ENCODE measurements at places on chromosomes 11 and 22.
A peak's percentile ranks its signal among the peaks of the same experiment; 100 is the strongest.

DNA sequence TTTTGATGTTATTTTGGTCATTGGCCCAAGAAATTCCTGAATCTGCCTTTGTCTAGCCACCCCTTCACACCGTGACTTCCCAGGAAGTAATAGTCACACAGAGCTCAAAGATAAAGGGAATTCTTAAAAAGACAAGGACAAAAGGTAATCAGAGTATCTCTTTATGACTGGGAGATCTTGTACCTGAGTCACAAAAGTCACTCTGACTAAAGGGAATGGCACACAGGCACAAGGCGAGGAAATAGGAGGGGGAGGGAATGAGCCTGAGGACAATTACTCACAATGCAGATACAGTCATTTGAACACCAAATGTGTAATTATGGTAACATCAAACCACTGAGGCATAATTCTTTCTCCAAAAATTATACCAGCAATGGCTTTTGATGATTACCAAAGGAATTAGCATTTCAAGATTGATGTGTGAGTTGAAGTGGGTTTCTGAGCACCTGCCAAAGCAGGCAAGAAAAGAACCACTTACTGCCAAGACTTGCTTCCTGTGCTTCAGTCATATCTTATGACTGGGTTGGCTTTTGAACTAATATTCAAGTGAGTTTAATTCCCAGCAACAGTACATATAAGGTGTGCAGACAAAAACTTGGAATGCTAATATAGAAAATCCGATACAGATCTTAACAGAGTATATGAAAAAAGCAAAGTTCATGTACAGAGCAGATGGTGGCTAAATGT is 856.4 kb downstream of the LRRC4C start:
- DNase-seq = no peak

DNA sequence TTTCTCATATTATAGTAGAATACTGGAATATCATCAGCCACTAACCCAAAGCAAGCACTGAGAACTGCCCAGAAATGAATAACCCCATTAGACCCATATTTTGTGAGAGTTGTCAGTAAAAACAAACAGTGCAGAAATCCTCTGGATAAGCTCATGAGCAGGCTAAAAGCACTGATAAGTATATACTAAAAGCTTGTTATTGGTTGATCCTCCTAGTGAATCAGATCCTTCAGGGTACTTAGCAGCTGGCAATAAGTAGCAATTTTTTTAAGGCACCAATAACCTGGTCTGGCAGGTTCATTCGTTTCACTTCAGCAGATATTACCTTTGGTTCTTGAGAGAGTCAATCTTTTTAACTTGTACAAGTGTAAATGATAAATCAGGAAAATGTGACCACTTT is 1.2 kb downstream of the NOX4 start:
- no peak for DNase-seq

- no peak for DNase-seq
Observed at GRCh38 chr11:1893581-1894359, 2.1 kb upstream of the PRR33 start.

DNA sequence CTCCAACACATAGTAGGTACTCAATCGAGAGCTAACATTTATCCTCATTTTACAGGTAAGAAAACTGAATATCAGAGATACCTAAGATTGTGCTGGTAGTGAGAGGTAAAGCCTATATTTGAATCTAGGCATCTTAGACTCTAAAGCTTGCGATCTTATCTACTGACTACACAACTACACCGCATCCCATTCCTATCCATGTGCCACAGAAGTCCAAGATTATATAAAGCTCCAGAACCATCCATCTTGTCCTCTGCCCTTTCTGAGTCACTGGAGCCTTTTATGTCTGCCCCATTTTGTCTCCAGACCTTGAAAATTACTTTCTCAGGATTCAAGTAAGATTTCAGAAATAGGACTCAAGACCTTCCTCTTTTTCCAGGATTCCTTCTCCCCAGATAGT is 84.4 kb downstream of the OR5AK2 start:
- DNase-seq = no peak

- no peak for DNase-seq
Observed at GRCh38 chr11:14409891-14410290, 50.9 kb upstream of the RRAS2 start.

DNA sequence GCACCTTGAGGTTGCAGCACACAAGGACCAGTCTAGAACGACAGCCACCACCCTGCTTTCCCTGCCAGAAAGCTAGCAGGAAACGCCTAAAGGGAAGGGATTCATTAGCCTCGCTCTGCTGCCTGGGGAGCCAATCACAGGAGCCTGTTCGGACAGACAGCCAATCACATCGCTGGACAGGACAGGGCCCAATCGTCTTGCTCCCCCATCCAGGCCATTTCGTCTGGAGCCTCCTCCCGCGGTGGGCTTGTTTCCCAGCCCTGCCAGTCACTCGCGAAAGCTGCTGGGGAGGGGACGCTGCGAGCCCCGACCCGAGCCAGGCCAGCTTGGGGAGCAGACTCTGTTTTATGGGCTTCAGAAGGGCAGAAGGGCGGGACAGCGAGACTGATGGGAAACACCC is 79.8 kb upstream of the NCAM1 start:
- DNase-seq = peak; percentile 50

DNA sequence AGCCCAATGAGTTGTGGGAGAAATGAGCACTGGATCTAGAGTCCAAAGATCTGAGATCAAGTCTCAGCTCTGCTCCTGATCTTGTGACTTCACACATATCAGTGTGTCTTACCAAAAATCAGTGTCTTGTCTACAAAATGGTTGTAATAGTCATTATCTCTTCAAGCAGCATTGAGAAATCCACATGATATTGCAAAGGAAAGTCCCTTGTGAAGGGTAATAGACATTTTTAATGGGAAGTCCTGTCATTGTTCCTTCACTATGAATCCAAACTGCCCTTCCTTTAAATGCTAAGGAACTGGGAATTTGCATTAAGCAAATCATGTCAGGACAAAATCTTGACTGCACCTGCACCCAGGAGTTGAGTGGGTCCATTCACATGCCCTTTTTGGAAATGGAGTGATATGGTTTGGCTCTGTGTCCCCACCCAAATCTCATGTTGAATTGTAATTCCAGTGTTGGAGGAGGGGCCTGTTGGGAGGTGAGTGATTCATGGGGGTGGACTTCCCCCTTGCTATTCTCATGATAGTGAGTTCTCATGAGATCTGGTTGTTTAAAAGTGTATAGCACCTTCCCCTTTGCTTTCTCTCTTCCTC is 51.1 kb downstream of the COMMD9 start:
- DNase-seq = no peak

DNA sequence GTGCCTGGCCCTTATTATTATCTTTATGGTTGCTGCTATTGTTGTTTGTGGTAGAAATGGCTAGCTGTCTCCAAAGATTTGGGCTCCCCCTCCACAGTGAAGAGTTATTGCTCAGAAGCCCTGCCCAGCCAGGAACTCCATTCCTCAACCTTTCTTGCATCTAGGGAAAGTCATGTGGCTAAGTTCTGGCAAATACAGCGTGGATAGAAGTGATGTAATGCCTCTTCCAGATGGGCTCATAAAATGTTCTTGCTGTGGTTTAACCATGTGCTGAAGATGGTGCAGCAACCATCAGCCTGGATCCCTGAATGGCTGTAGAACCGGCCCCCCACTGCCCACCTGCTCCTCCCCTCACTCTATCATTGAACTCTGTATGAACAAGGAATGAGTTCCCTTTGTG is 203.5 kb upstream of the E2F8 start:
- no peak for DNase-seq

- peak; percentile 67 for DNase-seq
Observed at GRCh38 chr11:27012234-27012921, 18.5 kb downstream of the FIBIN start.

- no peak for DNase-seq
Observed at GRCh38 chr11:130769782-130770535, 146.3 kb downstream of the SNX19 start.

DNA sequence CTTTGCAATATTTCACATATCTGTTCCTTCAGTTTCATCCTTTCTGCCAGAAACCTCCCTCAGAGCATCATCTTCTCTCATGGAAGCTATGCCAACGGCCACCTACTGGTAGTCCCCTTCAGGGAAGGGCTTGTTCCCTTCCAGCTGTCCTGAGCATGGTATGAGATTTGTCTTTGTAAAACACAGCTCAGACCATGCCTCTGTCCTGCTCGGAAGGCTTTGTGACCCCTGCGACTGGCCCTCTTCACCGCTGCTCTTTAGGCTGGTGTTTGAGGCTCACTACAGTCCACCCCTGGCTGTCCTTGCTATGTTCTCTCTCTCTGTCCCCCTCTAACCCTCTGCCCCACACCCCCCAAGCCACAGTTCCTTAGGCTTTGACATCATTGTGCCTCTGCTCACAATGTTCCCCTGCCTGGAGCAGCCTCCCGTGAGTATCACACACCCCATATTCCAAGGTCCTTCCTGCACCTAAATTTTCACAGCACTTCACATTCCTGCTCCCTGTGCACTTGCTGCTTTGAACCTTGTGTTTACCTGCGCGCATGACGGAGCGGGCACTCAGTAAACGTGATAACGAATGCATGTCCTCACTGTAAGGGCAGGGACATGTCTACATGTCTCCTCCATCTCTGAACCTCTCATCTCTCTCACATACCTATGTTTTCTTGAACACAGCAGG is 24.0 kb upstream of the ACER3 start:
- DNase-seq = no peak

GRCh38 chr11:2507945-2508749 is 63.3 kb downstream of the KCNQ1 start:
- no peak for DNase-seq

- no peak for DNase-seq
Observed at GRCh38 chr22:40493441-40493840, 123.0 kb downstream of the SGSM3 start.

DNA sequence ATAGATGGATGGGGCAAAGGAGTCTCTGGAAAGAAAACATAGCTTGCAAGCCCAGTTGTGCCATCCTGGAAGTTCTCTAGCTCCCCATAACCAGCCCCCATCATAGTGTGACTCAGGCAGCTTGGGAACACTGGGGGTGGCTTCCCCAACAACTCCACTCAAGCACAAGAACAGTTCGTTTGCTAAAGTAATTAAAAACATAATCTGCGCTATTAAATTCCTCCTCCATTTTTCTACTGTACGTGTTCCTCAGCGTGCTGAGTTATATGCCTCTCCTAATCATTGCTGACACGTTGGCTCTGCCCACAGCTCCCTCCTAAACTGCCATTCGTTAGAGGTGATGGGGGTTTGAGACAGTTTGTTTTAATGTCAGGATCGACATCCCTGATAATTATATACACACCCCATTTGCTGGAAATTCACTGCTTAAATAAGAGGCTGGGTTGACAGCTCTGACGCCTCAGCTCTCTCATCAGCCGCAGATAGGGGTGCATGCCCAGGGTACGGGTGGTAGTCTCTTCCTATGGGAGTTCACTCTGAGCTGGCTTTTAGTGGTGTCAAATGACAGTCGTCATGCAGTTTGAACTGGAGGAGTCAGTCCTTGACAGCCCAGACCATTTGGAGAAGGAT is 59.5 kb upstream of the SEZ6L start:
- DNase-seq = no peak

- no peak for DNase-seq
Observed at GRCh38 chr11:73019996-73020395, 122.1 kb downstream of the FCHSD2 start.

DNA sequence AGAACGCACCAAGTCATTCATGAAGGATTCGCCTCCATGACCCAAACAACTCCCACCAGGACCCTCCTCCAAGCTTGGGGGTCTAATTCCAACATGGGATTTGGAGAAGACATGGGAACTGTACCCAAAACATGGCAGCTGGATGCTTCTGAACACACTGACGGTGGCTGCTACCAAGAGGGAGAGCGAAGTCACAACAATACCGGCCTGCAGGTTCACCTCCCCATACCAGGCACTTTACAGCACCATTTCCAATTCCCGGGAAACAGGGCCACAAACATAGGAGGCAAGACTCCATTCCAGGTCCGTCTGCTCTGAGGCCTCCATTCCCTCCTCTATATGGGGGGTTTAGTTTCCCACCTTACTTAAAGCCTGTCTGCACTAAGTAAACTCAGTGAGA is 75.8 kb downstream of the LINC01488 start:
- no peak for DNase-seq

DNA sequence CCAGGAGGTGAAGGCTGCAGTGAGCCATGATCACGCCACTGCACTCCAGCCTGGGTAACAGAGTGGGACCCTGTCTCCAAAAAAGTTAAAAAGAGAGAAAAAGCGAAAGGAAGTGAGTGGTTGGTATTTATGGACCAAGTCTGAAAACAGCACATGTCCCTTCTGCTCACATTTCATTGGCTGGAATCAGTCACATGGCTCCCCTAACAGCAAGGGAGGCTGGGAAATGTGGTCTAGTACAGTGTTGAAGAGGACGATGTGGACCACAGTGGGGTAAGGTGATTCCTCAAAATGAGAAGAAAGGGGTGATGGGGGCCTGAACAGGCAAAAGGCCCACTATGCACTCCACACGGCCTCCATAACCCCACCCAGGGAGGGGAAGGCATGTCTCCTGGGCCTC is 32.5 kb upstream of the SMTN start:
- DNase-seq = no peak

GRCh38 chr22:38873469-38874411 is 1.7 kb upstream of the CBX6 start:
- DNase-seq = no peak

DNA sequence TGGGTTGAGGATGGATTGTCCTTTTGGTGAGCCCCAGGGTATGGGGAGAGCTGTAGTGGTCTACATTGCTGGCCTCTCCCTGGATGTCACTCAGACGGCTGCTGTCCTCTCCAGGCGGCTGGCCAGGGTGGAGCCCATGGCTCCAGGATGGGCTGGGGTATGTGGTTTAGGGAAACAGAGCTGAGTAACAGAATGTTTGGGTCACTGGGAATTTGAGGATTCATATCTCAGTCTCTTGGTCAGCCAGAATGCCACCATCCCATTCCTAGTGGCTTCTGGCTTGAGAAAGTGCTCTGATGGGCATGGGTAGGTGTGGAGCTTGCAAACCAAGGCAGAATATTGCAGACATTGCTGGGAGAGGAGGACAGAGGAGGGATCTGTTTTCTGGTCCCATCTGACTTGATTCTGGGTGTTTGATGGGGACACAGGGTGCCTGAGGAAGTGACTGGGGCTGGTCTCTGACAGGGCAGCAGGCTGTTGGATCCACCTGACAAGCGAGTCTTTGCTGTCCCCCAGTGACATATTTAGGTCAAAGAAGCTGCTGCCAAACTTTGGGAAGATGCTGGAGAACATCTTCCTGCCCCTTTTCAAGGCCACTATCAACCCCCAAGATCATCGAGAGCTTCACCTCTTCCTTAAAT is 41.4 kb downstream of the AMPD3 start:
- DNase-seq = no peak

GRCh38 chr22:39932918-39933649 is 27.1 kb upstream of the TMA7B start:
- no peak for DNase-seq

- DNase-seq = no peak
Observed at GRCh38 chr11:88175569-88176075, 379 bp upstream of the RAB38 start.

DNA sequence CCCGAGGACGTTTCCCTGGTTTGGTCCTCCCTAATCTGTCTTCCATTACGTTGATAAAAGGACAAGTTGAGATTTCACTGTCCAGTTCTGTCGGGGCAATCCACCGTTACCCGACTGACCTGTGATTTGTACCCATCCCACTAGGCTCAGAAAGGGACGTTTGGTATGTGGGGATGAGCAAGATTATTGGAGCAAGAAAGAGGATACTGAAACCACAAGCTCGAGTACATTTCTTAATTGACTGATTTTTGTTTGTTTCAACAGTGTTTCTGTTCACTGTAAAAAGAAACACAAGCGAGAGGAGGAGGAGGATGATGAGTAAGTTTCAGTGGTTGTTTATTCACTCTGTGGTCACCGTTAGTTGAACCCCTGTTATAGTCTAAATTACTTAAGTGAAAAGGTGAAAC is 969 bp downstream of the CCDC117 start:
- DNase-seq = no peak

Data from forelimb muscle (tissue), 1 donor.